Inflammatory macrophage (primary cell): ENCODE measurements at places on chromosomes 7 and 10.

DNA sequence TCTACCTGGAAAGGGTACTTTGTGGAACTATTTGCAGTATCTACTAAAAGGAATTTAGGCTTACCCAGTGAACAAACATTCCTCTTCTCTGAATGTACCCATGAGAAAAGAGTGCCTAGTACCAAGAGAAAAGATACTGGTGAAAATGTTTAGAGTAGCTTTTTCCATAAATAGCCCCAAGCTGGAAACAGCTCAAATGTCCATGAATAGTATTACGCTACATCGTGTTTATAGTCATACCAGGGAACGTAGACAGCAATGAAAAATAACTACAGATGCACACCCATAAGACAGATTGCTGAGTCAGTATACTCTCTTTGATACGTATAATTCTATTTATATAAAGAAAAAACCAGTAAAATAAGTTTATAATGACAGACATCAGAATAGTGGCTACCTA lies 285.9 kb downstream of the KLF6 start:
- no peak for DNase-seq

DNA sequence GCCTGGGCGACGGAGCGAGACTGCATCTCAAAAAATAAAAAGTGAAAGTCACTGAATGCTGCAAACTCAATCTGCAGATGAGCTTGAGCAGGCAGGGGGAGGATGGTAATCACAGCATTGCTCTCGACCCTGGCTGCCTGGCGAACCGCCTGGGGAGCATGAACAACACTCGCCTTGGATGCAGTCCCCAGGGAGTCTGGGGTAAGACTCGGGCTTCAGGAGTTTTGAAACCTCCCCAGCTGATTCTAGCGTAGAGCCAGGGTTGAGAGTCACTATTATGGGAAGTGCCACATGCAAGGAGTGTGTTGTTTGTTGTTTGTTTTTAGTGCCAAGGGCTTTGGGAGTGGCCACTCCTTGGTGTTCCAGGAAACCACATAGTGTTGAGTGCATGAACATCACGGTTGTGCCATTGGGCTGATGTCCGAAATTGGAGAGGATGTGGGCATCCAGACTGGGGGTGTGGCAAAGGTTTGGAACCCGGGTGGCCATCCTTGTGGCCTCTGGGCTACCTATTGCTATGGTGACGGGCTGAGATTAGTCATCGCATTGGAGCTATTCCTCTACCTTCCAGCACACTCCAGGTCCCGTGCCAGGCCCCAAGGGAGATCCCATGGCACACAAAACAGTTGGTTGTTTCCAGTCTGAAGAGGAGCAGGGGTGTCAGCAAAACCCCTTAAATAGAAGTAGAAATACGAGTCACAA lies 92.6 kb downstream of the RGS10 start:
- DNase-seq = no peak

DNA sequence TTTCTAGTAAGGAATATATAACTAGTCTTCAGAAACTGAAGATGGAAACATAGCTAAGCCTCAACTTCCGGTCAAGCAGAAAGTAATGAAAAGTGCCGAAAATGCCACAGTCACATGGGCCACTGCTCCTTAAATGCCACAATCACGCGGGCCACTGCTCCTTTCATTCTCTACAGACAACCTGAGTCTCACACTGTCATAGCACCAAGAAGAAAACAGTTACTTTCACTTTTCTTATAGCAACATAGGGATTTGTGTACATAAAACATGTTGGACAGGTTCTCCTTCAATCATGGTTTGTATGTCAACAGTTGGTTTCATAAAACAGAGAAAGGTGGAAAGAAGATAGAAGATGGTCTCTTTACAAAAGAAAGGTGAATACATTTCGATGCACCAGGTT lies 48.6 kb upstream of the NOBOX start:
- no peak for DNase-seq

DNA sequence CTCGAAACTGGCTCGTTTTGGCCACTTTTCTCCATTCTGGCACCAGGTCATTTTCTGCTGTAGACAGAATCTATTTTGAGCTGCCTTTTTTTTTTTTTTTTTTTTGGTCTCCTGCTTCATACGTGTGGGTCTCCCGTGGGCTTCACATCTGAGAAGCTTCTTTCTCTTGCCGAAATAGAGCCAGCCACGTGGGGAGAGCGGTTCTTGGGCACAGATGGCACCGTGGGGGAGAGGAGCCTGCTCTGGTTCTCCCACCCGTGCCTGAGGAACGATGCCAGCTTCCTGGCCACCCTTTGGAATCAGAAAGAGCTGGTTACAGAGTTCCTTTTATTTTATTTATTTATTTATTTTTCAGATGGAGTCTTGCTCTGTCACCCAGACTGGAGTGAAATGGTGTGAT lies 48.7 kb upstream of the OCM2 start:
- DNase-seq = no peak

GRCh38 chr7:92769394-92769699 lies 67.0 kb downstream of the CDK6 start:
- DNase-seq = no peak

DNA sequence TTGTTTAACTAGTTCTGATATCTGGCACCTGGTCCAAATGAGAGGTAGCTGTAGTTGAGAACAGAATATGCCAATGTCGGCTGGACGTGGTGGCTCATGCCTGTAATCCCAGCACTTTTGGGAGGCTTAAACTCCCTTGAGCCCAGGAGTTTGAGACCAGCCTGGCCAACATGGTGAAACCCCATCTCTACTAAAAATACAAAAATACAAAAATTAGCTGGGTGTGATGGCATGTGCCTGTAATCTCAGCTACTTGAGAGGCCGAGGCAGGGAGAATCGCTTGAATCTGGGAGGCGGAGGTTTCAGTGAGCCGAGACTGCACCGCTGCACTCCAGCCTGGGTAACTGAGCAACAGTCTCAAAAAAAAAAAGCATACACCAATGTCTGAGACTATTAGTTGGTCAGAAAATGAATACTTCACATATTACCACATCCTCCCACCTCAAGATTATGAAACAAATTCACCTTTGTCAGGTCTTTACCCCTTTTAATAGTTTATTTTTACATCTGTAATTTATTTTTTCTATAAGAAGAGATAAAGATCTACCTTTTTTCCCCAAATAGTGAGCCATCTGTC lies 38.8 kb downstream of the EPC1 start:
- no peak for DNase-seq

DNA sequence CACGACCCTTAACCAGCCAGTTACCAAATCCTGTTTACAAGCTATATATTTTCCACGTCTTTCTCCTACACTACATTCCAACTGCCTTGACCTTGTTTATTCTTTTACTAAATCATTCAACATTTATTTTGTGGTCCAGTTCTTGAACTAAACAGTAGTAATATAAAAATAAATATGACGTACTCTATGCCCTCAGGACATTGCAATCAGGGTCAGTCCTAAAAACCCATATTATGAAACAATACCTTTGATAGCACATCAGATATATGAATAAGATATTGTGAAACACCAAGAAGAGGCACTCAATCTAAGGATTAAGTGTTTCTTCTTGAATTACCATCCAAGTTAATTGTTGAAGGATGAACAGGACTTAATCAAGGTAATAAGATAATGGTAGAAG lies 52.5 kb upstream of the WNT16 start:
- no peak for DNase-seq

GRCh38 chr10:112227331-112227987 lies 43.9 kb upstream of the GPAM start:
- DNase-seq = no peak
